Stimulated activated CD4-positive, alpha-beta T cell treated with anti-CD3 and anti-CD28 coated beads, Interleukin-2, amount 100 ng/mL, for 24 hours (primary cell): ENCODE measurements at places on chromosomes 6 and 20.
A peak's percentile ranks its signal among the peaks of the same experiment; 100 is the strongest.

DNA sequence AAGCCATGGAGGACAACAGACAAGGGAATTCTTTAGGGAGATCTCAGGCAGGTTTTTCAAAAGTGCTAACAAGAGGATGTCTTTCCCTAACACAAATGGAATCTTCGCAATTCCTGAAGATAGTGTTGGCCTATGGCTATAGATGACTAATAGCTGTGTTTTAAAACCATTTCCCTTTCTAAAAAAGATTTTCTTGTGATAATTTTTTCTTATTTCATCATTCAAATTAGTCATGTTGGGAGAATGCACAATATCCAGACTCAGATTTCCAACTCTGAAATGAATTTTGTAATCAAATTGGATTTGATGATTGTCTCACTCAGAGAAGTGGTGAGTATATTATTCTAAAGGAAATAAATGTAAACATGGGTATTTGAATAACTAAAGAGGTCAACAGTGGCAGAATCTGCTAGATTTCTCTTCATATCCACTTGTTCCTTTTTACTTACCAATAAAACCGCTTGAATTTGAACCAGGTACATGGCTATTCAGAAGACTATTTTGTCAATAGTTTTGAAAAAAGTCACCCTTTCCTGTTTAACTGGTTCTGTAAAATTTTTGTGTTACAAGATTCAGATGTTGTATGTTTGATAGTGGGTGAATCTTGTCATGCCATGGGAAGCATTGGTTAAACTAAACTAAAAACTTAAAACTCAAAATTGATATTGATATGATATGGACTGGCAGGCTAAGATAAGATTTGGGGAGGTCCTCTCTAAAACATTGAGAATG lies 1223.7 kb upstream of the EYS start:
- DNase-seq: no peak

GRCh38 chr6:55675941-55676340 lies 96.9 kb upstream of the HMGCLL1 start:
- no peak for DNase-seq

- no peak for DNase-seq
Measured at GRCh38 chr20:19368351-19368750, 155.9 kb downstream of the SLC24A3 start.

- DNase-seq: no peak
Measured at GRCh38 chr20:23146181-23146580, 60.1 kb upstream of the CD93 start.

DNA sequence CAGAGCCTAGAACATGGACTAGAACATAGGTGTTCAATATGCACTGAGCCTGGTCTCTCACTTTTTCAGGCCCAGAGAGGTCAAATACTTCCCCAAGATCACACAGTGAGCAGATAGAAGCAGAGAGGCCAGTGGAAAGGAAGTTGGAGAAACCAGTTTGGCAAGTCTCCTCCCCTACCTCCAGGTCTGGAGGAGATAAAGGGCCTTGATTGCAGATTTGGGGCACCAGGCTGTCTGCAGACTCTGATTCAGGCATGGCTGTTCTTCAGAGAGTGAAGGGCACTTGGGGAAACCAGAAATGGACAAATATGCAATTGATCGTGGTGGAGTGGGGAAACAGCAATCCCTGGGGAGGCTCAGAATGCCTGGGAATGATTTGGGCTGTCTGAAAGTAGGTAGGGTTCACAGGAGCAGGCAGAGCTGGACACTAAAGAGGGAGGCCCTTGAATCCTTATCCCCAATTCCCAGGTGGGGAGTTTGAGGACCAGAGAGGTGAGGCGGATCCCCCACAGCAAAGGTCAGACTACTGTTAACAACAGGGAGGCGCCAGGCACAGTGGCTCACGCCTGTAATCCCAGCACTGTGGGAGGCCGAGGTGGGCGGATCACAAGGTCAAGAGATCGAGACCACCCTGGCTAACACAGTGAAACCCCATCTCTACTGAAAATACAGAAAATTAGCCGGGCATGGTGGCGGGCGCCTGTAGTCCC lies 2.3 kb downstream of the PEDS1 start:
- DNase-seq: no peak

DNA sequence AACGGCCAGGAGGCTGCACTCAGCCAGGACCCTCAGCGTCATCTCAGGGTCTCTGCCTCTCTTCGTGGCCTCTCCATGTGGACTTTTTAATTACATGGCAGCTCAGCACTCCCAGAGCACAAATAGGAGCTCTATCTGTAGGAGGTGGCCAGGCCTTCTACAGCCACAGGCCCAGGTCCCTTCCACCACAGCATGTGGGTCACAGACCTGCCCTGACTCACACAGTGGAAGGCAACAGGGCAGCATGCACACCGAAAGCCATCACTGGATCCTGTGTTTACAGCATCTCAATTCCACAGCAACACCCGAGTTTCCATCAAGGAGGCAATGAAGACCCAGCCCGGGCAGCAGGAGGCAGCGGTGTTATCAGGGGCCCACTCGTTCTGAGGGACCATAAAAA lies 65.8 kb upstream of the CD93 start:
- no peak for DNase-seq

DNA sequence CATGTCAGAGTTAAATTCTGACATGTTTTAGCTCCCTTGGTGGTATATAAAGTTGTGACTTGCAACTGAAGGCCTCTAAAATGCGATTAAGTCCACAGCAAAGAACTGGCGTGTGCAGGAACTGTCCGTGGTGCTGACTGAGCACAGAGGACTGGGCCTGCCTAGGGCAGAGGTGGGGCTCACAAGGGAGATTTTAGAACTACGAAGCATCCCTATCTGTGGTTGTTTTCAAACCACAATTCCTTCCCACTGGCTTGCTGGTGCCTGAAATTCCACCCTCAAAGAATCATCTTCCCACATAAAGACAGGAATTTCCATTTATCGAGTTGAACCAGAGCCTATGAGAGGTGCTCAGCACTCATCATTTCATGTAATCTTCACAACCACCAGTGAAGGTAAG lies 30.1 kb downstream of the RIMS4 start:
- peak; percentile 52 for DNase-seq

DNA sequence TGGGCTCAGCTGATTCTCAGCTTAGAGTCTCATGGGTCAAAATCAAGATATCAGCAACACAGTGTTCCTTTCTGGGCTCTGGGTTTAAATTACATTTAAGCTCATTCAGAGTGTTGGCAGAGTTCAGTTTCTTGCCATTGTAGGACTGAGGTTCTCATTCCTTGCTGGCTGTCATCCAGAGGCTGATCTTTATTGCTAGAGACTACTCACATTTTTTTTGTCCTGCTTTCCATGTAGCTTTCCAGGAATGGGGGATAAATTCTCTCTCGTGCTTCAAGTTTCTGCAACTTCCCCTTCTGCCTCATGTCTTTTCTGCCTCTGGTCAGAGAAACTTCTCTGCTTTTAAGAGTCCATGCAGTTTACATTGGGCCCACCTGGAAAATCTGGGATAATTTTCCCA lies 86.9 kb downstream of the RFX6 start:
- no peak for DNase-seq

GRCh38 chr6:19160081-19160730 lies 677.0 kb upstream of the ID4 start:
- no peak for DNase-seq

DNA sequence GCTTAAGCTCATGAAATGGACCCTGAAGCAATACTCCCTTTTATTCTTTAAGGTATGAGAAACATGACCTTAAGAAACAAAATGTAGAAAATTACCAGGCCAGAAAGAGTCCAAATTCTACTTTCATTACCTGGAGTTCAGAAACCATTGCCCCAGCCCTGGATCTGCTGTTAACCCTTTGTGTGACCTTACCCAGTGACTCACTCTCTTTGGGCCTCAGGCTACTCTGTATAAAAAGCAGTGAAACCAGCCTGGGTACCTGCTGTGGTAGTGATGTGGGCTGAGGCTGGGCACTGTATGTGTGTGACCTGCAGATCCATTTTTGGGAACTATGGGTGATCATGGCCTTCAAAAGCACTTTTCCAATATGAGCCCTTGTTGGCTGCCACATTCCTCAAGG lies 47.2 kb downstream of the SLC9A8 start:
- no peak for DNase-seq

DNA sequence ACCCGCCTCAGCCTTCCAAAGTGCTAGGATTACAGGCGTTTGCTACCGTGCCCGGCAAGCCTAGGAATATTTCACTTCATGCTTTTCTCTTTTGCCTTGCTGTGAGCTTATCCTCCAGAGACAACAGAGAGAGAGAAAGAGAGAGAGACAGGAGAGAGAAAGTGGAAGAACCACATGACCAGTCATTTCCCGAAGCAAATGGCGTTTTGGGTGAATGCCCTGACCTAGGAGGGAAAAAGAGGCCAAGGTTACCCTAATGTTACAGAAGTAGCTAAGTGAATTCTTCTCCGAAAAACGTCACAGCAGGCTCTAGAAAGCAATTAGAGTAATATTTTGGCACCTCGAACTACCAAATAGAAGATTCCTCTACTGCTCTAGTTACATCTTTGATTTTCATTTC lies 9.1 kb downstream of the SGK1 start:
- DNase-seq: no peak

GRCh38 chr6:117441824-117442264 lies 16.1 kb upstream of the ROS1 start:
- DNase-seq: no peak

DNA sequence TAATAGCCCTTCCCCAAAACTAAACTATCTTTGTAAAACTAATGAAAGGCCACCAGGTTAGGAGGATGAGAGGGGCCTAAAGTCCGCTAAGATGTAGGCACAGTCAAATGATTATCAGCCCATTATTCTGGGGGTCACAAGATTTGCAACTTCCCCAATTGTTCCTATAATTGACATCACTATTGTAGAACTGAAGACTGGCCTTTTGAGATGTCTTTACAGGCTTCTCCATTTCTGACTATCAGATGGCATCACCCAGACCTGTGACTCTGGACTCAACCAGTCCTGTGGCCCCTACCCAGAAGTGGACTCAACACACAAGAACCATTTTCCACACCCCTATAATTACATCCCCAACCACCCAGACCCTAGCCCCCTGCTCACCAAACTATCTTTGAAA lies 61.5 kb upstream of the MAP7 start:
- no peak for DNase-seq

DNA sequence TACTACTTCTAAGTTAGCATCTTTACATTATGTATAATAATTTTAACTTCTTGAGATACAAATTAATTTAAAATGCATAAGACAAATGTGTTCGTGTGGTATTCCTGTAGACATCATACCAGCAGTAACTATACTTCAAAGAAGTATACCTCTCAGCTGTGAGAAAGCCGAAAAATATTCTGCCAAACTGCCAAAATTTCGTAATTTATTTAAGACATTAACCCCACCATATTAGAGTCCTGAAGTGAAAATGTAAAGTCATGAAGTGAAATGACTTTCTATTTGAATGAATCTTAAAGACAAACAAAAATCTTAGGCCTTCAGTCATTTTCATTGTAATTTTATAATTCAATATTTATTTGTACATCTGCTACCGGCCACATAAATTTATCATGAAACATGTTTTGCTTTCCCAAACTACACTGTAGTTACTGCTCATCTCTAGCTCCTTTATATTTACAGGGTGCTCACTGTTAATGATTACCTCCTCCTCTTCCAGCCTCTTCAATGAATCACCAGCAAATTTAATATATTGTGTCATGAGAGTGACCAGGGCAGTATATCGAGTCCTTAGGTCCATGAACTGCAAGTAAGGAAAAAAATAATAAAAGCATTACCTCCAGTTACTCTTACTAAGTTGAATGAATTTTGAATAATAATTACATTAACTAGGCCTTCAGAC lies 18.5 kb downstream of the DST start:
- no peak for DNase-seq

- no peak for DNase-seq
Measured at GRCh38 chr6:161091151-161091550, 99.6 kb downstream of the MAP3K4 start.

GRCh38 chr6:65399355-65400084 lies 307.5 kb downstream of the EYS start:
- DNase-seq: no peak

- DNase-seq: peak; percentile 43
Measured at GRCh38 chr6:20211941-20212391, 303 bp downstream of the MBOAT1 start.

DNA sequence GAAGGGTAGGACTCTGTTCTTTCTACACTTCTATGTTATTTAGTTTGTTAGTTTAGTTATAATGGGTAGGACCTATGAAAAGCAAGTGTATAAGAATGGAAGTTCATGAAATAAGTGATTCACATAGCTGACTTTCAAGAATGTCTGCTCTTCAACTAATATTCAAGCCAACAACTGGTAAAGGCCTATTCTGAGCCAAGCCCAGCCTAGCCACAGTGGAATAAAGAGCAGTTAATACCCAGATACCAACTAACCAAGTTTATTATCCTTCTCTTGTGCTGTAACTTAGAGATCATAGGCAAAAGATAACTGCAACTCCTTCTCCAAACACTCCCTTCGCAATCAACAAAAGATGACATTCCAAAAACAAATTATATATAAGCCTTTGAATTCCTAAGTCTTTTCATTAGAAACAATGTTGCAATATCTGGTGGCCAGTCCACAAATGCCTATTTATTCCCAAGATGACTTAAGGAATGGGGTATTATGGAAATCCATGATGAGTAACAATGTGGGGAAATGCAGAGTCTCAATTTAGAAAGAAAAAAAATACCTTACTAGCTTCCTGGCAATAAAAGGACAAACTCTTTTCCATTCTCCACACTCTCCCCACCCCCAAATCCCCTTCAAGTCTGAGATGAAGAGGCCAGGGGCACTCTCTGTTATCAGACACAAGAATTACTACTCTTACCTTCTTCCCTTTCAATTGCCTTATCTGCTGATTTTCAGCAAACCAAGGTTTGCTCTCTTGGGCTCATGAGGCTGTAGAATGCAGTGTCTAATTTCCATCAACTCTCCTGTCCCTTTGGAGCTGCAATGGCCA lies 27.4 kb downstream of the BTBD9 start:
- DNase-seq: no peak

GRCh38 chr20:32982617-32983458 lies 21.4 kb downstream of the SUN5 start:
- no peak for DNase-seq

GRCh38 chr6:42891199-42891722 lies 11.8 kb downstream of the RPL7L1 start:
- no peak for DNase-seq

GRCh38 chr6:84033523-84034451 lies at the start of gene MRAP2:
TSS of gene MRAP2 (plus strand) at chr6:84033772. CDS start at chr6:84055319, 21,547 bp downstream.
- DNase-seq: peak; percentile 14

- DNase-seq: no peak
Measured at GRCh38 chr20:22274330-22274729, 310.0 kb downstream of the FOXA2 start.

- no peak for DNase-seq
Measured at GRCh38 chr6:42259841-42260395, 42.3 kb upstream of the MRPS10 start.

DNA sequence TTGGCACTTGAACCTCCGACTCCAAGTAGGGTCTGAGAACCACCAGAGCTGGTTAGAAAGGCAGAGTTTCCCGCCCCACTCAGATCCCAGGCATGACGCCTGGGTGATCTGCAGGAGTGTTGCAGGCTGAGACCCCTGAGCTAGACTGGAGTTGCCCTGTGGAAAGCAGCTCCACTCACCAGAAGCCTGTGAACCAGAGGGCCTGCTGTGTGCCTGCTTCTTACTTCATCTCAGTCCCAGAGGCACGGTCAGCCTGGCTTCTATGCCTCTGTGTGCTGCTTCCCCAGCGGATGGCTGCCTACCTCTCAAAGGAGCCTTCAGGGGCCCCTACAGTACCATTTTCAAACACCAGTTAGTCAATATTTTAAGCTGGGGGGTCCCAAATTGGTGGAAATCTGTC lies 15.6 kb upstream of the CCN6 start:
- no peak for DNase-seq

- no peak for DNase-seq
Measured at GRCh38 chr20:22371843-22372242, 212.5 kb downstream of the FOXA2 start.

GRCh38 chr20:57680131-57680716 lies 29.6 kb downstream of the PMEPA1 start:
- DNase-seq: no peak
